ENCODE measurements at places on chromosomes 6 and 20.
A peak's percentile ranks its signal among the peaks of the same experiment; 100 is the strongest.

DNA sequence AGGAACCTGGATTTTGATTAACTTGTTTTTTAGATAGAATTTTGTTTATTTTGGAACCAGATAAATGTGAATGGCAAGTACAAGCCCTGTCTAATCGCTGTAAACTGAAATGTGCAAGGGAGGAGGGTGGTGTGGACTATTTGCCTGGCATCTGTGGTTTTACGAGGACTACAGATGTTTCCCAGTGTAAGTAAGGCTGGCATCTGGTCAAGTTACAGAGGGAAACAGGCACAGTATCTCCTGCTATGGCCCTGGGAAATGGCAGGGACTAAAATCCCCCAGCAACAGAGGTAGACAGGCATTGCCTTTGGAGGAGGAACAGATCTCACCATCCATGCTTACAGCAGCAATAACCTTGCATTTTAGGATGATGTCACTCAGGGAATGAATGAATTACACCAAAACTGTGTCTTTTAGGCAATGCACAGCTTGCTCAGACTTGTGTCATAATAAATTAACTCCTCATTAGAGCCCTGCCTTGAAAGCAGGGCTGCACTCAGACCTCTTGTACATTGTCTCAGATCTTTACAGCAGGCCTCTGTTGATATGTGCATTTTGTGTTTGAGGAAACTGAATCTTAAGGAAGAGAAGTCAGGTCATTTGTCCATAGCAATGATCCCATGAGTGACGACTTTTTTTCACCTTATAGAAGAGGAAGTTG, 96.2 kb downstream of the TCP11 start:
- DNase-seq: no peak

DNA sequence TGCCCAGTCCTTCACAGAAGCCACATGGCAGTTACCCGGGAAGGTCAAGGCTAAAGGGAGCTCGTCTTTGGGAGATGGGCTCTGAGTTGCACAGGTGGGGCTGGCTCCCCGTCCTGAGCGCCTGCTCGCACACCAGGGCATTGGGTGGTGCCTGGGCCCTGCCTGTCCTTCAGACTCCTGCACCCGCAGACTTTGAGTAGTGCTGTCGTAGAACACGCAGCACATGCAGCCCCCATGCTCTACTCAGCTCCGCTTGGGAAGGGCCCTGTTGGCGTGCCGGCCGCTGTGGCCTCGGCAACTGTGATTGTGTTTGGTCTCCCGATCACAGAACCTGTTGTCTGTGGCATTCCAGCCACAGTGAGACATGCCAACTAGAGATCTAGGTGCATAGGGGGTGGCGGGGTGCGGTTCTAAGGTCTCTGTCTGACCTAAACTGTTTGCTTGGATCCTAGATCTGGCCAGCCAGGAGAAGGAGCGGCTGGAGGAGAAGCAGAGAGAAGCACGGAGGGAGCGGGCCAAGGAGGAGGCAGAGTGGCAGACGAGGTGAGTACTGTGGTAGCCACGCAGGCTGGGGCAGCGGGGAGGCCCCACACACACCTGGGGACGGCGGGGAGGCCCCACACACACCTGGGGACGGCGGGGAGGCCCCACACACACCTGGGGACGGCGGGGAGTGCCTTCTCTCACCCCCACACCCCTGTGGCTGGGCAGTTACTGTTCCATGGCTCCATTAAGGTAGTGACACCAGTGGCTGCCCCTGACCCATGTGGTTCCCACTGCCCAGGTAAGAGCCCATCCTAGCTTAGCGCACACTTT, 11.3 kb upstream of the ADRM1 start:
- no peak for DNase-seq

- DNase-seq: peak; percentile 41
Observed at GRCh38 chr6:149190224-149190831, 127.2 kb upstream of the TAB2 start.

DNA sequence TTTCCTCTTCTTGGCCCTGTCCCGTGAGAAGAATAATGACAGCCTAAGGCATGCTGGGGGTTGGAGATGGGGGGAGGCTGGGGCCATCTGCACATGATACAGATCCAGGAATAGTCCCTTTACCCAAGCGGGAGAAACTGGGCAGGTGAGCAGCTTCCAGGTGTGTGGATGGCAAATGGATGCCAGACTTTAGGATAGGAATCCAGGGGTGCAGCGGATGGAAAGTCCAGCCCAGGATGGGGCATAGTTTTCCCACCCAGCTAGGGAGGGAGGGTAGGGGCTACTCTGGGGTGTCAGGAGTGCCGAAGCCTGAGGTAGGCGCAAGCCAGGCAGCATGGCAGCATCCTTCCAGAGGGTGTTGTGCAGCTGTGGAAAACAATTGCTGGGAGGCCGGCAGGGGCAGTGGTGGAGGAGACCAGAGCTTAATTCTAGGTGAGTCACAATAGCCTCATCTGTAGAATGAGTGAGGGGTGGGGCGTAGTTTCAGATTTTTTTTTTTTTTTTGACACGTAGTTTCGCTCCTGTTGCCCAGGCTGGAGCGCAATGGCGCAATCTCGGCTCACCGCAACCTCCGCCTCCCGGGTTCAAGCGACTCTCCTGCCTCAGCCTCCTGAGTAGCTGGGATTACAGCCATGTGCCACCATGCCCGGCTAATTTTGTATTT, 15.4 kb upstream of the FAM110A start:
- DNase-seq: no peak

- no peak for DNase-seq
Observed at GRCh38 chr6:135869857-135870256, 18.4 kb downstream of the PDE7B start.
